ENCODE measurements at places on chromosomes 7 and 10.
A peak's percentile ranks its signal among the peaks of the same experiment; 100 is the strongest.

GRCh38 chr10:16890691-16891090 lies 73.5 kb upstream of the RSU1 start:
- DNase-seq = no peak

DNA sequence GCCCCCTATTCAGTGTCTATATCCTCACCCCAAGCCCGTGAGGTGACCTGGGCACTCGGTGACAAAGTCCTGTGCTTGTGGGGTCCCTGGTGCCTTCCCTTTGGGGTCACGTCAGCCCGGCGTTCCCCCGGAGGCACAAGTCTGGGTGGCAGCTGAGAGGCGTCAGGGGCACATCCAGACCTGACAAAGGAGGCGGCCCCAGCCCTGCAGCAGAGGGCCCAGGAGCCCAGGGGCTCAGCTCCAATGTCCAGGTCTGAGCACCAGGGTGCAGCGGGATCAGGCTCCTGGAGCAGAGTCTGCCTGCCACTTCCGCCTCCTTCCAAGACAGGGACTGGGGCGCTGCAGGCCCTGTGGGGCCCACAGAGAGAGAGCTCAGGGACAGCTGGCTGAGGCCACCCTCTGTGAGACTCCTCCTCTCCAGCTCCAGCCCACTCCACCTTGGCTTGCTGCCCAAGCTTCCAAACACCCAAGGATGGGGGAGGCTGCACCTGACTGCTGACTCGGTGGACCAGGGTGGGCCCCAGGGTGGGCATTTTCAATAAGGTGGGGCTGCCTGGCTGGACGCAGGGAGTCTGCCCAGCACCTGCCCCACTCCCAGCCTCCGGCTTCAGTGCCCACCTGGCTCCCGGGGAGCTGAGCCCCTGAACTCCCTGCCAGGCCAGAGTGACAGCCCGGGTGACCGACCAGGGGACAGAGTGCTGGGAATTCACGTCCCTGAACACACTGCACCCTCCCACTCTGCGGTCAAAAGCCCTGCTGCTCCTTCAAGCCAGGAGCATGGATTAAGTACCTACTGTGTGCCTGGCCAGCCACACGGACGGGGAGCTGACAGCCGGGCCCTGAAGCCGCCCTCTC lies 1.0 kb upstream of the KNDC1 start:
- DNase-seq = no peak

GRCh38 chr7:123538189-123538714 lies 3.9 kb upstream of the IQUB start:
- peak; percentile 64 for DNase-seq

DNA sequence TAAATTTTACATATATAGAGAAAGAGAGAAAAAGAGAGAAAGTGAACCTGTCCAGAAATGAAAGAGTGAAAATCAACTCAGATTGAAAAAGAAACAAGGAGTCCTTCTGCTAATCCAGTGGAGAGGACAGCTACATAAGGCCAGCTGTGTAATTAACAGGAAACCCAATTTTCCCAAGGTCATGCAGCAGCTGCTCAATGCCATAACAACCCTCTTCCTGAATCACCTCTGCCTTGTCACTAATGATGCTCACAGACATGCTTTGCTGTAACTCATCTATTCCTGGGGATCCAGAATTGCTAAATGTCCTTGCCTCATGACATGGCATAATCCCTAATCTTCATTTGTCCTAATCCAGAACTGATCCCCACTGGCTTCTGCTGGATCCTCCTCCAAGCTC lies 288.6 kb downstream of the NEBL start:
- DNase-seq = no peak

DNA sequence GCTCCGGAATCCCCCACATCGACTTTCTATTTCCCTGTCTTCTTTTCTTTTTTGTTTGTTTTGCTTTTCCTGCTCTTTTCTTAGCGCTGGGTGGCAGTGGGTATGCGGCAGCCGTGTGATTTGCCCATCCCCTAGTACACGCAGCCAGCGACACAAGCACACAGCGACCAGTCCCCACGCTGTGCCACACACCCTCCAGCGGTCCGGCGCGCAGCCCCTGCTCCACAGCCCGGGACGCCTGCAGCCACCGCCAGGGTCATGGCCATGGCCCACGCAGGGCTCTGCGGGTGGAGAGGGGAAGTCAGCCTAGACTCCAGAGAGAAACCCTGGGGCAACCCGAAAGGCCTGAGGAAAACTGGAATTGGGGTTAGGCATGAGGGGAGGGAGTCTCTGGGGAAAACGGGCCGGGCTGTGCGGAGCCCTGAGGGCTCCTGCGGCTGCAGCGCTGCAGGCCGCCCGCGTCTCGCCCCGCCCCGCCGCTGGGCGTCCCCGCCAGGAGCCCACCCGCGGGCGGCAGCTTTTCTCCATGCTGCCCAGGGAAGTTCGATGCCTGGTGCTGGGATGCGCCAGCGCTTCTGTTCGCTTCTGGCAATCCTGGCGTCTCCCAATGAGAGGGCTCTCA lies 2.5 kb downstream of the CHRM2 start:
- DNase-seq = no peak

- DNase-seq = no peak
These were observed 8.3 kb upstream of the BCL7B start for GRCh38 chr7:73565675-73566340.

DNA sequence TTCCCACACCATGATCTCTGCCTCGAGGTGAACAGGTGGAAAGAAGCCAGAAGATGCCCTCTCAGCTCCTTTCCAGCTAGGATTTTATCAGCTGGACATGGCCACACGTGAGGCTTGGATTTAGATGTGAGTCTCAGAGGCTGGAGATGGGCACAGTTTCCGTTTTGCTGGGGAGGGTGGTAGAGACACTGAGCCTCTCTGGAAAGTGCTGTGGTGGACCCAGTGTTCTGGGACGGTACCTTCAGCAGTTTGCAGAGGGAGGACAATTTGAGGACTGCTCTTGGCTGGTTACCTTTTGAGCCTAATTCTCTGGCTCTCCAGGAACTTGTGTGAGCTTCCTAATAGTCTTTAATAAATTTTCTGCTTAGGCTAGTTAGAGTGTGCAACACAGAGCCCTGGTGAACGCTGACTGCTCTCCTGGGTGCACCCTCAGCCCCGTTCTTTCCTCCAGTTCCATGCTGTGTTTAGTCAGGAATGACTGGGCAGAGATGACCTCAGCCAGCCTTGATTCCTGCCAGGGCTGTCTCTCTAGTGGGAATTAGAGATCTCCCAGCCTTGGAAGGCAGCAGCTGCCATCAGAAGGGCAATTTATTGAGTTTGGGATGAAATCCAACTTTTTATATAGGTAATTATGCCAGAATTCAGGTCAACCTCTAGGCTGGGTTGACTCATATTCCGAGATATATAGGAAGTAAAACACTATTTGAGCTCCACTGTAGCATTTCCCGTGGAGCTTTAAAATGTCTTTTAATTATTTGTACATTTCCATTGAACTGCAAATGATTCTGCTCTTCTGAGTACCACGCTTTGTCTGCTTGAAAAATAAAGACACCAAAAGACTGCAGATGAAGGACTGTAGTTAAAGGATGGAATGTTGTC lies 103.9 kb downstream of the GATA3 start:
- peak; percentile 60 for DNase-seq

DNA sequence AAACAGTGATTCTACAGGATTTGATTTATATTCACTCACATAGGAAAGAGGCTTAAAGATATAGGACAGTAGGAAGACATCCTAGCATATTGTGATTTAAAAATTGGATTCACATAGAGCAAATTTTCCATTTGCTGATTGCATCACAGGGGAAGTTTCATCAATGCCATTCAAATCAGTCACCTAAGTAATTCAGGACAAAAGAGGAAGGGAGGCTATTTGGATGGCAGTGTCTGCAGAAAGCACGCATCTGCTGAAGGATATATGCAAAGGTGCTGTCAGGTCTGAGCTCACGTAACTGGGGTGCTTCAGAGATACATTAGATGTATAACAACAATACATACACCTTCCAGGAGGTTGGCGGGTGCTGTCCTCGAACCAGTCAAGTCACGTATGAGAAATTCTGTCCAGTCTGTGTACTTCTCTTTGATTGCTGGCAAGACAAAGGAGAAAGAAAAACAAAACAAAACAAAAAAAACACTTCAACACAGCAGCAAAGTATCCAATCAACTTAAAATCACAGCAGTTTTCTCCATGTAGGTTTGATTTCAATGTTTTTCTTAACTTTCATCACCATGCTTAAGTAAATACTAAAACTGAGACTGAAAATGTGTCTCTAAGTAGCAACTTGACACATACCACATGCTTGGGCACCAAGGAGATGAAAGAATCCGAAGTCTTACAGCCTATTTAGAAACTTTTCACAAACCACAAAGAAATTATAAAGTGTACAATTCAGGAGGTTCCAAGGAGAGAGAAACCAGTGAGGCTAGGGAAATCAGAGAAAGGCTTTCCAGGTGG lies 125.1 kb downstream of the SFMBT2 start:
- no peak for DNase-seq

GRCh38 chr7:100372256-100372655 lies 1.0 kb upstream of the PILRA start:
- DNase-seq = no peak

DNA sequence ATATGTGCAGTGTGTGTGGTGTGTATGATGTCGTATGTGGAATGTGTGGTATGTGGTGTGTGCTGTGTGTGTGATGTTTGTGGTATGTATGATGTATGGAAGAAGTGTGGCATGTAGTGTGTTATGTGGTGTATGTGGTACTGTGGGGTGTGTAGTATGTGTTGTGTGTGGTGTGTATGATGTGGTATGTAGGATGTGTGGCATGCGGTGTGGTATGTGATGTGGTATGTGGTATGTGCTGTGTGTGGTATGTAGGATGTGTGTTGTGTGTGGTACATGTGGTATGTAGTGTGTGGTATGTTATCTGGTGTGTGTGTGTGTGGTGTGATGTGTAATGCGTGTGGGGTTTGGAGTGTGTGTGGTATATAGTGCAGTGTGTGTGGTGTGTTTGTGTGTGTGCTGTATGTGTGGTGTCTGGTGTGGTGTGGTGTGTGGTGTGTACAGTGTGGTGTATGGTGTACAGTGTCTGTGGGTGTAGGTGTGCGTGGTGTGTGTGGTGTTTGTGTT lies 129.6 kb downstream of the ATP6V0E2 start:
- DNase-seq = no peak

DNA sequence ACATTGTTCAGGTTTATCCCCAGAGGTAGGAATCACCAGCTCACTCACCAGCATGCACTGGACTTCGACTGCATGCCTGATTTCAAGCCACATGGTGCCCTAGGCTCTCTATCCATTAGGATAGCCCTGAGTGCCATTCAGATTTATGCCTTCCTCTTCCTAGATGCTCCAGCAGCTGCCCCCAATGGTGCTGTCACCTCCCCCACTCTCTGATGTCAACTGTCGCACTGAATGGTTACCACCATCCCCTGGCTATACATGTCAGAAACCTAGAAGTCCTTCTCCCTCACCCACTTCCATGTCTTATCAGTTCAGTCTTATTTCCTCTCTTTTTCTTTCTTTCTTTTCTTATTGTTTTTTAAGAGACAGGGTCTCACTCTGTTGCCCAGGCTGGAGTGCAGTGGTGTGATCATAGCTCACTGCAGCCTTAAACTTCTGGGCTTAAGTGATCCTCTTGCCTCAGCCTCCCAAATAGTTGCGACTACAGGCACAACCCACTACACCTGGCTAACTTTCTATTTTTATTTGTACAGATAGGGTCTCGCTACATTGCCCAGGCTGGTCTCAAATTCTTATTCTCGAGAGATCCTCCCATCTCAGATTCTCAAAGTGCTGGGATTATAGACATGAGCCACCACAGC lies 2.9 kb downstream of the SFXN4 start:
- DNase-seq = no peak

GRCh38 chr7:2325162-2325561 lies 10.9 kb upstream of the SNX8 start:
- no peak for DNase-seq

GRCh38 chr7:22853674-22854157 lies 31.1 kb upstream of the TOMM7 start:
- no peak for DNase-seq

DNA sequence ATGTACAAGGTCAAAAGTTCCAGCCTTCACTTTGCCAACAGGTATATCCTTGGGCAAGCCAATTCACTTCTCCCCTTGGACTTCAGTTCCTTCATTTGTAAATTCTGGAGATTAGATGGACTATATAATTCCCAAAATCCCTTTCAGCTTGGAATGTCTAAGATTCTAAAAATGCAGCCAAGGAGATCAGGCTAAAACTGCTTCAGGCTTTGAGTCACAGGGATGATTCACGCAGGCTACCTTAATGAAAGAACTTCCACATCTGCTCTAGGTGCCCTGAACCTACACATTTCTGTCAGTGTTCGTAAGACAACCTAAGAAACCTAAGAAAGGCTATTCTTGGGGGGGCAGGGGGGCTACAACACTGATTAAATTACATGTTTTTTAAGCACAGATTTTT lies 7.1 kb downstream of the CPVL start:
- DNase-seq = peak; percentile 83

DNA sequence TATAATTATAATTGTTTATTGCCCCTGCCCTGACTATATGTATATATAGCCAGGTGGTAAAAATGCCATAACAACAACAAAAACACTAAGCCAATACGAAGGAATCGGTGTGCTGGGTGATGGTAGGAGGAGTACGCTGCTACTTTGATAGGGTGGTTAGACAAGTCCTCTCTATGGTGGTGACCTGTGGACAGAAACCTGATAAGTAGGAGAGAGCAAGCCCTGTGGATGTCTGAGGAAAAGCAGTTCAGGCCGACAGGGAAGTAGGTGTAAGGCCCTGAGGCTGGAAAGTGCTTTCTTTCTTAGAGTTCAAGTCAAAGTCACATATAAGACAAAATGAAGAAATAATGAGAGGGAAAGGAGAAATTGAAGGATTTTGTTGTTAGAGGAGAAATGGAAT lies 823.8 kb upstream of the CELF2 start:
- no peak for DNase-seq

DNA sequence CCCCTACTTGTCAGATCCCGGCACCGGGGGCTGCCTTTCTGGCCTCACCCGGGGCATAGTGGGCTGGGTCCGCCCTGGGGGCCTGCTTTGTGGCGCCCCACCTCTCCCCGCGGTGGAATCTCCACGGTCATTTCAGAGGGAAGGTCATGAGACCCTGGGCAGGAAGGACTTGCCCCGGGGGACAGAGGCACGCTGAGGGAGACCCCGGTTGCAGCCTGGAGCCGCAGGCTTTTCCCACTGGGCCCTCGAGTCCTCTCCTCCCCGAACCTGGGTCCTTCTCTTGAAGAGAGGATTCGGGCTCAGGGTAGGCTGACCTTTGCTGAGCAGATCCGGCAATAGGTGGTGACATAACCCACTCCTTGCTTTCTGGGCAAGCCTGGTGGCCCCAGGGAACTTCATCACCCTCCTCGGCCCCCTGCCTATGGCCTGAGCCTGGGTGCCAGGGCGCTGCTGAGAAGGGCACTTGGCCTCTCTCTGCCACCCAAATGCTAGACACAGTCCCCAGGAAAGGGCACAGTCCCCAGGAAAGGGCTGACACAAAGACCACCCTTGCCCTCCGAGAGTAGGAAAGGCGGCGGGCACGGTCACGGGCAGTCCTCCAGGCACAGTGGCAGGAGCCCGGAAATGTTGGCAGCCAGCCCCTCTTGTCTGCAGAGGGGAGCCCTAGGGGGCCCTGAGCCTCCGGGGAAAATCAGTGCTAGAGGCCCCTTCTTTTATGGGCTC lies 36.2 kb downstream of the FKBP6 start:
- DNase-seq = no peak

- DNase-seq = no peak
These were observed 44.2 kb downstream of the EXOC4 start for GRCh38 chr7:133297093-133297492.

GRCh38 chr7:79221211-79221610 lies 232.3 kb downstream of the MAGI2 start:
- no peak for DNase-seq

All from RWPE1 (cell line).